ENCODE measurements at places on chromosomes 4 and X.

DNA sequence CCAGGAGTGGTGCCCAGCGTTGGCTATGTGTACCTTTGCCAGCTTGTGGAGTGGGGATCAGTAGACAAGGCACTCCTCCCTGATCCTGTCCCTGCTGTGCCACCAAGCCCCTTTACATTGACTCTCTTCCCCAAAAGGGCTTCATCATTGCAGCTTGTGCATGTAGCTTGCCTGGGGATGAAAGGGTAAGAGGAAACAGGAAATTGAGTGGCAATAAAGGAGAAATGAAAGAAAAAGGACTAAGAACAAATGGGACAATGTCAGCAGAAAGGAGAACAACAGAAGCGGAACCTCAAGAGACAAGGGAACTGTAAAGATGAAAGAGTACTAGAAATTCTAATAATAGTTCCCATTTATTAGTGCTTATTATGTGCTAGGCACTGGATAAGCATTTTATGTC lies 8.7 kb upstream of the IL13RA1 start:
- DNase-seq, result no peak

DNA sequence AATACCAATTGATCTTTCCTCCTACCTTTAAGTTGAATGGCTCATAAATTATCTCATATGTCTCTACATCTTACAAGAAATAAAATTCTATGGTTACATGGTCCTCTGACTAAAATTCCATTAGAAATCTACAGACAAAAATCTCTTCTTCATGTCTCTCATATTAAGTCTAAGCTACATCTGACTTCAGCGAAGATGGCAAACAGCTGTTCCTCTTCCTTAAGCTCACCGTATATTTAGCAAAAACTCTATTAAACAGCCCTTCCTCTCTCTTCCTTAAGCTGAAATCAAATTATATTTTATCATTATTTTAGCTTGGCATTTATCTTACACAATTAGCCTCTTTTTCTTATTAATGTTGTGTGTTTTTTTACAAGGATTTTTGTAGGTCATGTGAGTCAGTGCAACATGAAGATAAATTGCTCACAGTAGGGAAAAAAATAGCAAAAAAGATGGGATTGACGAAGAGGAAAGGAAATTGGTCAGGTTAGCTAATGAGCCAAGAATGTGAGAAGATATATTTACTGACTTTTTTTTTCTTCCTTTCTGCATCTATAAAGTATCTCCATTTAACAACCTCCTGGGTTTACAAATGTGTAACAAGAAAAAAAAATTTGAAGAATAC lies 2412.8 kb downstream of the ARAP2 start:
- DNase-seq, result no peak

DNA sequence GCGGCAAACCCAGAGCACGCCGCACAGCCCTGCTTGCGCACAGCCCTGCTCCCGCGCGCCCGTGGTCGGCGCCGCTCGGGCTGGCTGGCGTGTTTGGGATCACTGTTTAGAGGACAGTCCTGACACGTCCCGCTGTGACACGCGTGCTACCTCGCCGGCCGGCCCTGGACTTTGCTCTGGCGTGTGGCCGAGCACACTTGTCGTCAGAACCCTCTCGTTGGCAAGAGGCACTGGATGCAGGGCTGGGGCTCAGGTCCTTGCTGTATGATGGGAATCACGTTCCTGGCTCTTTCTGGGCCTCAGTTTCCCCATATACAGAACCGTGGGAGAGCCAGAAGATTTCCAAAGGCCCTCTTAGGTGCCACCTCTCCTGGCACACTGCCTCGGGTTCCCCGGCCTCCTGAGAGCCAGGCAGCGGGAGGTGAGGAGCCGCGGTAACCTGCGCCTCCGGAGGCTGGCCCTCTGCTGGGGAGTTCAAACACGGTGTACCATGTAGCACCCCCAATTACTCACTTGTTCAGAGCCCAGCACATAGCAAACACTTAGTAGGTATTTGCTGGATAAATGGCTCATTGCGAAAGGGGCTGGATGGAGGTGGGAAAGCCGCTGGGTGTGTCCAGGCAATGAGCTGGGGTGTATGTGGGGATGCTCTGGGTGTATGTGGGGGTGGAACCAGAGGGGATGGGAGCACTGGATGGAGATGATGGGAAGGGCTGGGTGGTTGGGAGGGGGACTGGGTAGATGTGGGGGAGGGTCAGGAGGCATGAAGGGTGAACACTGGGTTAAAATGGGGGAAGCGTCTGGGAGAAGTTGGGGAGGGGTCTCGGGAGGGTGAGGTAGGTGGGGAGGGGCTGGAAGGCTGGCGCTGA lies 76.6 kb downstream of the HTRA3 start:
- DNase-seq, result no peak

- DNase-seq, result no peak
Measured at GRCh38 chr4:165203541-165204461, 3.6 kb upstream of the KLHL2 start.

DNA sequence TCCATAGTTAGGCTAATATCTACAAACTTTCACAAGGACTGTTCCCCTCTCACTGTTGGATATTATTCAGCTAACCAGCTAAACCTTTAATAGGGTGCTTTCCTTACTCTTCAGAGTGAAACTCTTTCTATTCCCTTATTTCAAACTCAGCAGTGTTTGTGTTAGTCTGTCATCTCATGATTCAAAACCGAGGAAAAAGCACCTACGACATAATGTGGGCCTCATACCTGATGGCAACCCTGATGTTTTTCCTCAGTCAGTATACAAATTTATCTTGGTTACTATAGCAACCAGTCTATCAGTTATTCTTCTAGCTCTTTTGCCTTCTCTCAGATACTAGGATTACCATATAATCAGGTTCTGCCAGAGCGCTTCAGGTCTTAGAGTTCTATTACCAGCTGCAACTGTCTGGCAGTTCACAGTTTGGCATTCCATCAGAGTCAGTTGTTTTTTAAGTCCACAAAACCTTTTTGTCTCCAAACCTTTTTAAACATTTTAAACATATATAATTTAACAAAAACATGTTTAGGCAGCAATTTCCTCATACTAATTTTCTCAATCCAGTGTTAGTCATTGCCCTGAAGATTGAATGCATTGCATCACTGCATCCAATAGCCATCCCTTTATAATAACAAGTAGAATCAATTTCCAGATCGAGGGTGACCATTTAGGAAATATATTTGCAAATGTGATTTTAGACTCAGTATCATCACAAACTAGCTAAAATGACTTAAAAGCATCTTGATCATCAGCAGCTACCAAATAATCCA lies 7.4 kb downstream of the WDR44 start:
- DNase-seq, result no peak

DNA sequence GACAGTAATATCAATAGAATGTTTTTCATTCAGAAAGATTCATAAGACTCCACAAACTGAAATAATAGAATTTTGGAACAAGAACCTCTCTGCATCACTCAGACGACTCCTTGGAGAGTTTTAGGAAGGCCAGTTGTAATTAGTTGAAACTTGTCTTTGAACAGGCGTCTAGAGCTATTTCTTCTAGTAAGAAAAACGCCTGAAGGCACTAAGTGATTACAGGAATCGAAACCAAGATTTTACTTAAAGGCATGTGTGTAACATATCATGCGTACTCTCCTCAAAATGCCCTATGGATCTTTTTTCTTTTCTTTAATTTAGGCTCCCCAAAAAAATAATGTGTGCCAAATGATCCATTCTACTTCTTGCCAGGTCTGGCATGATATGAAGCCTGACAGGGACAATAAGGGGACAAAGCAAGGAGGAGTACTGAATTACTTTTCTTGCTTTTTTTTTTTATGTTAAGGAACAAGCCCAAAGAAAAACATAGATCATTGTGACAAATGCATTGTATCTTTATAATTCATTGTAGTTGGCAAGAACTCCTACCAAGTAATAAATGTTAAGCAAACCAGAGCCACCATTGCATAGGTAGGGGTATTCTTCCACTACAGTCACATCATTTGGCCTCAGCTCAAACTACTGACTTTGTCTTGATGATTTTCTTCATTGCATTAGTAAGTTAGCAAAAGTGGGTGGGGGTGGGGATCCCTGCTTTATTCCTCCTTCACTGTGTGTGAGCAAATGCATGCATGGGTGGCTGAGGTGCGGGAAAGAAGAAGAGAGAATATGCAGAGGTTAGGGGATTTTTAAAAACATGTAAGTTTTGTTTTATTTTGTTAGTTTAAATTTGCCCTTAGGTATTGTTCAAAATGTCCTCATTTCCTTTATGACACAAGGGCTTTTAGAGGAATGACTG lies 79.9 kb upstream of the ATOH1 start:
- no peak for DNase-seq

GRCh38 chrX:71532078-71532752 lies 689 bp upstream of the OGT start:
- no peak for DNase-seq

Data from mesothelial cell of epicardium (in vitro differentiated cells).